ENCODE measurements at places on chromosomes 1 and 21.

GRCh38 chr1:145855426-145855948 is 3.4 kb downstream of the PIAS3 start:
- no peak for DNase-seq

DNA sequence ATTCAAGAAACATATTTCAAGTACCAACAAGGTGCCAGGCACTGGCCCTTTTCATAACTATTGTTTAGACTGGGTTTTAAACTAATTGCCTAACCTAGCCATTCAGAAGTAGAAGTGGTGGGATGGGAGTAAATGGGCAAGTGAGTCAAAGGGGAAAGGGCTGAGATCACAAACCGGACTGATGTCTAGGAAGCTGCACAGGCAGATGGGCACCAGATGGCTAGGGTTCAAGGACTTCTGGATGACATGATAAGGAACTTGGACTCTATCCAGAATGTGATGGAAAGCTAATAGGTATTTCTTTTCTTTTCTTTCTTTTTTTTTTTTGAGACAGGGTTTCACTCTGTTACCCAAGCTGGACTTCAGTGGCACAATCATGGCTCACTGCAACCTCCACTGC is 46.6 kb downstream of the LYST start:
- no peak for DNase-seq

DNA sequence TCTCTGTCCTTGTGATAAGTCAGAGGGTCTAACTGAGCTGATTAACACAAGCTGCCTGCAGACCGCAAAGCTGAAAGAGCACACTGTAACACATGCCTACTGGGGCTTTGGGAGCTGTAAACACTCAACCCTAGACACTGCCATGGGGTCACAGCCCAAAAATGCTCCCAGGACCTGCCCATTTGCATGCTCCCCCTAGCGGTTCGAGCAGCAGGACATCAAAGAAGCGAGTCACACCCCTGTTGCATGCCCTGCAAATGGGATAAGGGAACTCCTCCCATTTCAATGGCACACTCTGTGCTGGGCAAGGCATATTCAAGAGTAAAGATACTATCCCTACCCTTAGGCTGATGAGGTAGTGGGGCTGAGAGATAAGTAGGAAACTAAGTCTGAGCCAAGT is 22.8 kb downstream of the LCE3E start:
- no peak for DNase-seq

- no peak for DNase-seq
Observed at GRCh38 chr1:193338194-193338593, 151.8 kb upstream of the B3GALT2 start.

GRCh38 chr1:24472527-24473251 is 29.9 kb upstream of the RCAN3 start:
- peak; percentile 84 for DNase-seq

- DNase-seq: no peak
Observed at GRCh38 chr1:42957229-42957879, 1.3 kb downstream of the SLC2A1 start.

GRCh38 chr1:104468282-104468681 is 718.6 kb downstream of the AMY1C start:
- DNase-seq: no peak

- DNase-seq: no peak
Observed at GRCh38 chr1:109481646-109482045, 2.1 kb upstream of the ATXN7L2 start.

All from islet precursor cell (in vitro differentiated cells).